ENCODE measurements at places on chromosomes 7 and 10.

DNA sequence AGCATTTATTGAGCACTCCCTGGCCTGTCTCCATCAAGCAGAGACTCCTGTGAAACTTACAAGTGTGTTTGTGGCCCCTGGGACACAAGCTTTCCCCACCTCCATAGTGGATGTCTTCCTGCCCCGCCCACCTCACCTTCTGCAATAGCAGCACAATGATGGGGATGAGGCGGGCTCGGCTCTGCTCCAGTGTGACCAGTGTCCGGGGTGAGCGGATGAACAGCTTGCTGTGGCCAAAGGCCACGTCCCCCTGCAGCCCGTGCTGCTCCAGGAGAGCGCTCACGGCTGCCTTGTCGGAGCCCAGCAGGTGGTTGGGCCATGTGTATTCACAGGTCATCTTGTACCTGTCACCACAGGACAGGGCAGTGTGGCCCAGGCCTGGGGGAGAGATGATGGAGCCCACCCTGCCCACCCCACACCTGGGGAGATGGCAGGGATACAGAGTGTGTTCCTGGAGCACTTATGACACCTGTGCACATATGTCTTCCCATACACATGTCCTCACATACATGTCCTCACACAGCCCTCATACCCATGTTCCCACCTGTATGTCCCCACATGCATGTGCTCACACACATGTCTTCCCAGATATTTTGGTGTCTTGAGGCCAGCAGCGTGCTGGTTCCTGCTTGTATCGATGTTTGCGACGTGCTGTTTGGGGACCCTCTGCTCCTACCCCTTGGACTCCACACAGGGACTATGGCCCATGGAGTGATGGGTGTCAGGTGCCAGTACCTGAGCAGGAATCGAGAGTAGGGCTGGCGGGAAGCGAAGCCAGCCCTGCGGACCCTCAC, 12.7 kb downstream of the MYO1G start:
- no peak for DNase-seq

DNA sequence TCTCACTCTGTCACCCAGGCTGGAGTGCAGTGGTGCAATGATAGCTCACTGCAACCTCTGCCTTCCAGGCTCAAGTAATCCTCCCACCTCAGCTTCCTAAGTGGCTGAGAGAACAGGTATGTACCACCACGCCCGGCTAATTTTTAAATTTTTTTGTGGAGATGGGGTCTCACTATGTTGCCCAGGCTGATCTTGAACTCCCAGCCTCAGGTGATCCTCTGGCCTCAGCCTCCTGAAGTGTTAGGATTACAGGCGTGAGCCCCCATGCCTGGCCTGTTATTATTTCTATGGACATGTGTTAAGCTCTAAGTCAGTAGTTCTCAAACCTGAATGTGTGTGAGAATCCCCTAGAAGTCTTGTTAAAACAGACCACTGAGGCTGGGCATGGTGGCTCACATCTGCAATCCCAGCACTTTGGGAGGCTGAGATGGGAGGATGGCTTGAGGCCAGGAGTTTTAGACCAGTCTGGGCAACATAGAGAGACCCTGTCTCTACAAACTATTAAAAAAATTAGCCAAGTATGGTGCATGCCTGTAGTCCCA, 24.5 kb downstream of the TMEM270 start:
- no peak for DNase-seq

- peak; percentile 21 for DNase-seq
These were observed 43.4 kb downstream of the LDB3 start for GRCh38 chr10:86711513-86712316.

- no peak for DNase-seq
These were observed 16.2 kb downstream of the ZNF425 start for GRCh38 chr7:149109969-149110368.

- no peak for DNase-seq
These were observed 68.3 kb downstream of the MLLT10 start for GRCh38 chr10:21602313-21602712.
